Stimulated activated CD4-positive, alpha-beta T cell treated with anti-CD3 and anti-CD28 coated beads, Interleukin-4, amount 100 ng/mL, for 1 hour (primary cell): ENCODE measurements at places on chromosomes 13 and 19.

DNA sequence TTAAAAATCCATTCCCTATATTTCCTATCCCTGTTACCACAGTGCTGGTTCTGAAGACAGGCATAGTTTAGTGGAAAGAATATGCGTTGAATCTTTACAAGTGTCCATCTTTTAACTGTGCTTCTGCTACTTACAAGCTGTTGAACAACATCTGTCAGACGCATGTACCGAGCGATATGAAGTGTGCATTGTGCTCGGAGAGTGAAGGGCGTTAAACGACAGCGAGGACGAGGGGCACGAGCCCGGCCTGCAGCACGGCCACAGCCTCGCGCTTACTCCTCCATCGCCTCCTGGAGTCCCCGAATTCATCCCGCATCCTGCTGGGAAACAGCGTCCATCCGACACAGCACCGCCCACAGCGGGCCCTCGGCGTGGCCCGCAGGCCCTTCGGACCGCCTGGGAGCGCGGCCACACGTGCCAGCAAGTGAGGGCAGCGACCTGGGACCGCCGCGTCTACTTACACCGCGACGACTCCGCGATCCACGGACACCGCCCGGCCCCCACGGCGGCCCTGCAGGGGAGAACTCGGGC lies 514 bp downstream of the PCID2 start:
- DNase-seq = no peak

DNA sequence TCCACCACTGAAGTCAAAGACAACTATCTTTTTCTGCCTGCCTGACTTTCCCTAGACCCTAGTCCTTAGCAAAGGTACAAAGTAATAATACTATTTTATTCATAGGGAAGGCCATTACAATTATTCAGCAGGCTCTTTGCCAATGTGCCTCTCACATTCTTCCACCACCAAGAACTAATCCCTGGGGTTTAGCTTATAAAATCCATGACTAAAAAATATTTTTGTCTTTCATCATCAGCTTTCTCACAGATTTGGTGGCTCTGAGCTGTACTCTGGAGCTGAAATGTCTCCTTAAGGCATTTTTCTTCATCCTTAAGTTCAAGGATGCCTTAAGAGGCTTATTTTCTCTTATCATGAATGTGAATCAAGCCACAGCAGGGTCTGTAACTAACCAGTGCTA lies 96.1 kb downstream of the OXGR1 start:
- no peak for DNase-seq

GRCh38 chr19:49678985-49679770 lies 2.1 kb downstream of the PRMT1 start:
- no peak for DNase-seq

DNA sequence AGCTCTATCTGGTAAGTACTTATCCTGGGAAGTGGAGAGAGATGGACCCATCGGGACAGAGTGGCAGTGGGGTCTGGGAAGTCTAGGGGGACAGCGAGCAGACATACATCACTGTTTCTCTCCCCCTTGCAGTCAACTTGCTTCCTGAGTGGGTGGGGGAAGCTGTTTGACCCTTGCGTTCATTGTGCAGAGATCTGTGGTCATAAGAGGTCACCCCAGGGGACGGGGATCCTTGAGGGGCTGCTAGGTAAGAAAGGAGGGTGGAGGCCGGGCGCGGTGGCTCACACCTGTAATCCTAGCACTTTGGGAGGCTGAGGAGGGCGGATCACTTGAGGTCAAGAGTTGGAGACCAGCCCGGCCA lies 474 bp downstream of the ARHGEF18 start:
- no peak for DNase-seq

DNA sequence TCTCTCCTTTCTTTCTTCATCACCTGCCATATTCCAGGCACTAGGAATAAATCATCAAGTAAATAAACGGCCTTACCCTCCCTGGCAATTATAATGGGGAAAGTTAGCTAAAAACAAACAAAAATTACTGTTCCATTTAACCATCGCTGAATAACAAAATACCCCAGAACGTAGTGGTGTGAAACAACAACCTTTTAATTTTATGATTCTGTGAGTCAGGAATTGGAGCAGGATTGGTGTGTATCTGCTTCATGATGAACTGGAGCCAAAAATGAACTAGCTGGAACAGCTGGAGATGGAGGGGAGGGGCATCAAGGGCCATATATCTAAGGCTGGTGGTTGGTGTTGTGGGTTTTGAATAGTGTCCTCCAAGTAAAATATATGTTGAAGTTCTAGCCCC lies 3.7 kb upstream of the CADM4 start:
- DNase-seq = no peak

- DNase-seq = peak; percentile 86
Measured at GRCh38 chr19:19643158-19644053, at the start of gene GMIP. TSS of gene GMIP (minus strand) at chr19:19643657. CDS start at chr19:19643529, 128 bp downstream.

DNA sequence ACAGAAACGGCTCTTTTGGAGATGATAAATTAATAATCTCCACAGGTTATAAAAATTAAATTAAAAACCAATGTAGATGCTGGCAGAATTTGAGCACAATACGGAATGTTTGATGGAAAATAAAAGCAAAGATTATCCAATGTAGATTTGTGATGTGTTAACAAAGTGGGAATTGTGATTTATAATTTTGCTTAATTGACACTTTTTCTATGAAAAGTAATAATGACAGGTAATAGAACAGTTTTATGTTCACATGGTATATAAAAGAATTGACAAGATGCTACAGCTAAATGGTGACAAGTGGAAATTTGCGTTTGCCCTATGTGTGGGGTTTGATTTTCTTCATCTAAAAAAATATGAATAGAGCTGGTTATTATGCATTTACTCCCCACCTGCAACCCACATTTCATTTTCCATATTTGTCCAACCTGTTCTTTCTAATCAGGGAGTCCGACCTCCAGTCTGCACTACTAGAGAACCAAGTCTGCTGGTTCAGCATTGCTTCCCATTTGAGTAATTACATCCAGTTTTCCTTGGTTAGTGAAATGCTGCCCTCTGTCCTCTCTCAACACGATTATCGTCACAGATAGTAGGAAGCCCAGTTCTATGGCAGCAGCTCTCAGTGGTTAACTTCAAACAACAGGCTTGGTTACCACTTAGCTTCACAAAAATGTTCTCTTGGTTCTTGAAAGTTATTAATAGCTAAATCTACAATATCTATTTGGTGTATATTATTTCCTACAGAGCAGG lies 61.4 kb upstream of the SLITRK1 start:
- DNase-seq = no peak

DNA sequence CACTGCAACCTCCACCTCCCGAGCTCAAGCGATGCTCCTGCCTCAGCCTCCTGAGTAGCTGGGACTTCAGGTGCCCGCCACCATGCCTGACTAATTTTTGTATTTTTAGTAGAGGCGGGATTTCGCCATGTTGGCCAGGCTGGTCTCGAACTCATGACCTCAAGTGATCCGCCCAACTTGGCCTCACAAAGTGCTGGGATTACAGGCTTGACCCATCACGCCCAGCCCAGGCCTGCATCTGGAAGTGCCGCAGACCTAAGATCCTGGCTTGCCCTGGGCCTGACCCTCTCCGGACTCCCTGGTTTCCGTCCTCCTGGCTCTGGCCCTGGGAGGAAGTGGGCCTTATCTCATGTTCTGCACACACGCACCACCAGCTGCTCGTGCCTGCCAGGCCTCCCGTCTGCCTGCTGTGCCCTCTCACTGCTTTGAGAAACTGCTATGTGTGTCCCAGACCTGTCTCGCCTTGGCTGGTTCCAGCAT lies 4.7 kb upstream of the PTGIR start:
- DNase-seq = no peak

GRCh38 chr13:65166675-65167074 lies 2063.5 kb downstream of the PCDH9 start:
- no peak for DNase-seq

DNA sequence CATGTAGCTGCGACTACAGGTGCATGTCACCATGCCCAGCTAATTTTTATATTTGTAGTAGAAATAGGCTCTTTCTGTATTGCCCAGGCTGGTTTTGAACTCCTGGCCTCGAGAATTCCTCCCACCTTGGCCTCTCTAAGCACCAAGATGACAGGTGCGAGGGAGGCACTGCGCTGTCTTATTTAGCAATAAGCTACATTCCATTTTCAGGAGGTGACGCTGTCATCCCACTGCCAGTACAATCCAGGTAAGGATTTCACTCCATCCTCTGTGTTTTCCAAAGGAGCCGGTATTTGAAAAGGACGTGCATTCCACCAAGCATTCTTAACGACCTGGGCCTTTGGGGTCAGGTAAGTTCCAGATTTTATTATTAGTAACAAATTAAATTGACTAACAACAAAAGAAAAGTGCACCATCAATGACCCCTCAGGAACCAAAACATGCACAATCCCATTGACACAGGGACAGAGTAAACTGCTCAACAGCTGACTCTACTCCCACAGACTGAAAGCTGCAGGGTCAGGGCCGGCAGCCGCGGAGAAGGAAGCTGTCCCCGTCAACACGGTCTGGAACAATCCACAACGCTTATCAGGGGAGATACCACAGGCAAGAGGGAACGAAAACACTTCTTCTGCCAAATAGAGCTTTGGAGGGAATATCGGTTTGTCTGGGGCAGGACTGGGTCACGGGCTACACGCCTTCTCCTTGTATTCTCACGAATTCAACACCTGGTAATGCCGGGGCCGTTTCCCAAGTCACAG lies 82.8 kb downstream of the INSR start:
- DNase-seq = no peak

GRCh38 chr13:106348075-106348840 lies 187.2 kb downstream of the EFNB2 start:
- DNase-seq = no peak

- no peak for DNase-seq
Measured at GRCh38 chr13:52701728-52702465, 37.7 kb downstream of the CNMD start.

DNA sequence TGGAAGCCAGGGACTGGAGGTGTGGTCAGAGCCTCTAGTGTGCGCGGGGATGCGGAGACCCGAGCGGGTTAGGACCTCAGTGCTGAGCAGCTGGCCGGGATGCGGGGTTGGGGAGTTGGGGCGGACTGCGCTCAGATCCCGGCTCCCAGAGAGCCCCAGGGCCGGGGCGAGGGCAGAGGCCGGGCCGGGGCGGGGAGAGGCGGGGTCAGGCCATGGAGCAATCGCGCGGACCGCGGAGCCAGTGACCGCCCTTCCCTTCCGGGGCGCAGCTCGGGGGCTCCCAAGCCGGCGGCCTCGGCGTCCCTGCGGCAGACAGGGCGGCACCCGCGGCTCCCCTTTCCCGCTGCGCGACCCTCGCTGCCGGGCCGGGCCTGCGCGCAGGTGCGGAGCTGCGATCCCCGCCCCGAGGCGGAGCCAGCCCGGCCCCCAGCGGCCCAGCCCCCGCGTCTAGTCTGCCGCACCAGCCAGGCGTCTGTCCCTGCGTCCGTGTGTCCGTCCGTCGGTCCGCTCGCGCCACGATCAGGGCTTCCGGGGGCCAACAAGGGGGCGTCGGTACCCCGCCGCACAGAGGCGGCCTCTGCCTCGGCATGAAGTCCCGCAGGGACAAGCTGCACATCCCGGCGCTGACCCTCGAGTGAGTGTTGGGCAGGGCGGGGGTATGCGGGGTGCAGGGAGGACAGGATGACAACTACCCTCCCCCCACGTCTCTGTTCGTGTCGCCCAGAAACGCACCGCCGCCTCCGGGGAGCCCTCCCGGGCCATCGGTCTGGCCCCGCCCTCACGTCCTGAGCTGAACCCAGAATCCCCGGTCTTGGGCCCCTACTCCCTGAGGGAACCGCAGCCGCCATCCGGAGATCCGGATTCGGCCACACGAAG lies 12.4 kb downstream of the MAST3 start:
- DNase-seq = peak; percentile 68

DNA sequence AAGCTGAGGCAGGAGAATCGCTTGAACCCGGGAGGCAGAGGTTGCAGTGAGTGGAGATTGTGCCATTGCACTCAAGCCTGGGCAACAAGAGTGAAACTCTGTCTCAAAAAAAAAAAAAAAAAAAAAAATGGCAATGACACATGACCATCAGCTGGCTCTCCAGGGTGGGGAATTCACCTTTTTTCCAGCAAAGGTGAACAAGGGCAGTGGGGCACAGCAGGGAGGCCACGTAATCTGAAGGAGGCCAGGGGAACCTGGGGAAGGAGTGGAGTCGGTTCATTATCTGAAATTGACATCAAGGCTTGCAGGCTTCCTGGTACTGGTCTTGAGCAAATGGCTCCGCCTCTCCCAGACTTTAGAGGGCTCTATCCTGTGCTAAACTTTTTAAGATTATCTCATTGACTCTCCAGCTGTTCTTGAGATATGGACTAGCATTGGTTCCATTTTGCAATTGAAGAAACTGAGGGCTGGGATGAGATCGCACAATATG lies 28.1 kb downstream of the KEAP1 start:
- no peak for DNase-seq

DNA sequence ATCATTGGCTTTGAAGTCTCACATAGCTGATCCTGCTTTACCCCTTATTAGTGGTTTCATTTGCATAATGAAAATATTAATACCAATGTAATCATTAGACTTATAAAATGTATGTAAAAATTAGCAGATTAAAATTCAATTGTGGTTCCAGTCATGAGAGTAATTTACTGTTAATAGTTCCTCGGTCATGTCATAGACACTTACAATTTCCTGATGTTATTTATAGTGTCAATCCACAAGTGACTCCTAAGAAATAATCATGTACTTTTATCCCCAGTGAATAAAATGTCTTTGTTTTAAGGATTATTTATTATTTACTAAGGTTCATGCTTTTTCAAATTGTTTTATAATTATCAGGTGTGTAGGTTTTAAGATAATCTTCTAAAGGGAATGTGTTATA lies 138.5 kb downstream of the PCDH9 start:
- no peak for DNase-seq
